ENCODE measurements at places on chromosomes 11 and 22. TPM values are rescaled to one million over a fixed set of nuclear protein-coding genes. Genes with fewer than 3 reads are reported as not detected.

GRCh38 chr11:115493905-115494304 is 10.3 kb downstream of the CADM1 start:
- DNase-seq: no peak

GRCh38 chr11:31926816-31927528 is 115.8 kb upstream of the PAX6 start:
- DNase-seq: no peak

DNA sequence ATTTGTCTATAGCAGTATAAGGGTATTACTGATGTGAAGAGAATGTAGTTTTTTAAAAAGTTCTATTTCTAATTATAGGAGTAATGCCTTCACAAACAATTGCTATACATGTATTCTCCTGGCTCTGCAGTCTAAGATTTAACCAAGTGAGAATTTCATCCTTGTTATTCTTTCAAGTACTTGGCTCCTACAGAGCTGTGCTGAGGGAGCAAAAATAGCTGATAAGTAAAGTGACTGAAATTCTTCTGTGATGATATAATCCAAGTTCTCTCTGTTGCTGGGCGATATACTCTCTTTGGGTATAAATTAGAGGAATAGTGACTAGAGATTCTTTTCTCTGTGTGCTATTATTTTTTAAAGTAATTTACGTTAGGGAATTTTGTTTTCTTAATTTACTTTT is 68.0 kb downstream of the PGR start:
- no peak for DNase-seq

The SLC22A9 gene
- not detected for total RNA-seq

The PSMD13 gene
- total RNA-seq: 91.1 TPM

The BTBD18 gene
- total RNA-seq: not detected

The DNAJB7 gene
- total RNA-seq: not detected

The DCDC1 gene
- total RNA-seq: 0.27 TPM

The SHANK2 gene
- total RNA-seq: 20.3 TPM

Measured in sigmoid colon (tissue), 7 donors.